ENCODE measurements at places on chromosomes 16 and 17.
A peak's percentile ranks its signal among the peaks of the same experiment; 100 is the strongest.

DNA sequence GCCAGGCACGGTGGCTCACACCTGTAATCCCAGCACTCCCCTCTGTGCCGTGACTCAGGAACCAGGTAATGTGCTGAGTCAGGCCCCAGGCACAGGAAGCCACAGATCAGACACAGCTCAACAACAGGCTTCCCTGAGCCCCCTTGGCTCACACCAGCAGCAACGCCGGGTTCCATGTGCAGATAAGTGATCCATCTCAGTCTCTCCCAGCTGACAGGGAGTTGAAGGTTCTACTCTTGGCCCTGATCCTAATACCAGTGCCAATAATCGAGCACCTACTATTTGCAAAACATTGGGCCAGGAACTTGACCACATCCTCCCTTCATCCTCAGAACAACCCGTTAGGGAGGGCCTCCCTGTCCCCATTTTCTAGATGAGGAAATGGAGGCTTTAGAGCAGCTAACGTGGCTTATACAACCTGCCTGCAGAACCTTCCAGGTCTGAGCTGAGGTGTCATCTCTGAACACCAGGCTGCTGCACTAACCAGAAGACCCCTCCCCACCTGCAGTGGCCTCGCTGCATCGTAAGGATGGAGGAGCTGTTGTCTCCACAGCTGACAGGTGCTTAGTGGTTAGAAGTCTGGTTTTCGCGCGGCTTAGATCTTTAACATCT is 64.8 kb upstream of the AMZ2 start:
- no peak for DNase-seq

DNA sequence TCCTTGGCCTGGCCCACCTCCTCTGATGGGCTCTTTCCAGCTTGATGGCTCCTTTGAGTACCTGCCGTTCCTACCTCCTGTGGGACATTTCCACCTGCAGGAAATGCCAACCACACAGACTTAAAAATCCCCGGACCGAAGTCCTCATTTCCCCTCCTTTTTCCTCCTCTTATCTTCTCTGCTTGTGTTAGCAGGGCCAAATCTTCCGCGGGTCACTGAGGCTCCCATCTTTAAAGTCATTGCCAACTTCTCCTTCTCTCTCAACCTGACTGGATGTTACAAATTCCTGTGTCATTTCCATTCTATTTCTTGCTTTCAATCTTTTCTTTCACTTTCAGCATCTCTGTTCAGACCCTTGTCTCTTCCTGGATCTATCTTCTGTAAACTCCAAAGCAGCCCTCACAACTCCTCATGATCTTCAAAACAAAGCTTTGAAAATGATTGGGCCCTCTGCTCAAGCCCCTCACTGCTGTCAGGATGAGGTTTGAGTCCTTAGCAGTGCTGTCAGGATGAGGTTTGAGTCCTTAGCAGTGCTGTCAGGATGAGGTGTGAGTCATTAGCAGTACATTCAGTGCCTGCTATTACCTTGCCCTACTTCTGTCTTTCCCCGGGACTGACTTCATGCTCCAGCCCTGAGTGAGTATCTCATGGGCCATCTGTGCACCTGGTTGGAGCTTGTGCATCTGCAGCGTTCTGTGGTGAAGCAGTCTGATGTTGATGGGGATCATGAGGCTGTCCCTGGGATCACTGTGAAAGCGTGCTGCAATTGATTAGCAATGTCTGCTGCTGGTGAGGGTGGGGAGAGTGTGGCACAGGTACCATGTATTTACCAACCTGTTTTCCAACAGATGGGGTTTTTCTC is 100.1 kb downstream of the IRF8 start:
- no peak for DNase-seq

DNA sequence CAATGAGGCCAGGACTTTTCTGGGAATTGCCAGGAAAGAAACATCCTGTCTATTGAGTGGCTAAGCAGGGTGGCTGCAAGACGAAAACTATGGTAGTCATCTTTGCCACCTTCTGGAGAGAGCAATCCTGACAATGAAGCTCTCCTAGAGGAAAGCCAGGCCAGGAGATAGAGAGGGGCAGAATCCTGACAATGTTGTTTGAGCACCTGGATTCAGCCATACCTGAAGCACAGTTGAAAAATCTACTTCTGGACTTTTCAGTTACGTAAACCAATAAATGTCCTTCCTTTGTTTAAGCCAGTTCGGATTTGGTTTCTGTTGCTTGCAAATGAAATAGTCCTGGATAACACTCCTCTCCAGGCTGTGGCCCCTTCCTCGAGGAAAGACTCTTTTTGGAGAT is 9.4 kb downstream of the P2RX1 start:
- no peak for DNase-seq

DNA sequence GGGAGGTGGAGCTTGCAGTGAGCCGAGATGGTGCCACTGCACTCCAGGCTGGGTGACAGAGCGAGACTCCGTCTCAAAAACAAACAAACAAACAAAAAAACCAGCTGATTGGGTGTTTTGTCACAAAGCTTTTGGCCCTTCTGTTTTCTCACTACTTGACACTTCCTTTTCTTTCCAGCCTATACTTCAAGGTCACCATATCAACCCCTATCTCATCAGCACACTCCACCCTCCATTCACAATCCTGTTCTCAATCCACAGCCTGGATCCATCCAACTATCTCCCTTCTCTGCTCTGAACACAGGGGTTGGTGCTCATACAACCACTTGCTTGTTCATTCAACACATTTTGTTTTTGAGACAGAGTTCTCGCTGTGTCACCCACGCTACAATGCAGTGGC is 6.6 kb upstream of the MED11 start:
- DNase-seq = no peak

- no peak for DNase-seq
These were observed 4.9 kb downstream of the CDK10 start for GRCh38 chr16:89691231-89691985.

- DNase-seq = no peak
These were observed 40.8 kb downstream of the NUP88 start for GRCh38 chr17:5378566-5379207.

DNA sequence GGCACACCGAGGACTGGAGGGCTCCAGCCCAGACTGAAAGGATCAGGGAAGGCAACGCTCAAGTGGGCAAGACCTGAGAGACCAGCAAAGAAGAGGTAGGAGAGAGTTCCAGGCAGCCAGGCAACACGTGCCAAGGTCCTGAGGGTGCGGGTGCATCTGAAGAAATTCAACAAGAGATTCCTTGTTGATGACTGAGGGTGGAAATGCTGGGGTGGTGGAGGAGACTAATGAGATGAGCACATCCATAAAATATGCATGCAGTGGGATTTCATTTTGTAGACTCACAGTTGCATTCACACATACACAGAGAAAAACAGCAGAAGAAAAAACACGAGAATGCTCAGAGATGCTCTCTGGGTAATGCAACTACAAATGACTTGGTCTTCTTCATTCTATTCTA is 154.8 kb upstream of the FOXF1 start:
- DNase-seq = peak; percentile 71

DNA sequence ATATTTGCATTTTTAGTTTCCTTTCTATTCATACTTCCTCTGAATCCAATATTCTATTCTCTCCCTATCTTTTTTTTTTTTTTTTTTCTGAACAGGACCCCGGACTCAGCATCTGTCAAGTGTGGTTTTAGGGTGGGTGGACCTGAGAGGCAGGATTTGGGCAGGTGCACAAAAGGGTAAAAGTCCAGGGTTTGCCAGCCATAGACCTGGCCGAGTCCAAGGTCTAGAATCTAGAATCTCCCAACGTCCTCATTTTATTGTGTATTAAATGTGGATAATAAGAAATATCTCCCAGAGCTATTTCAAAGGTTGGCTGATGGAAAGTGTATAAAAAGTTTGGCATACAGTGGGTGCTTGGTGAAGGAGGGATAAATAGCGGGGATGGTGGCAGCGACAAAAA is 273.3 kb upstream of the MAF start:
- DNase-seq = no peak

- no peak for DNase-seq
These were observed 10.7 kb downstream of the UTP4 start for GRCh38 chr16:69143116-69143515.

DNA sequence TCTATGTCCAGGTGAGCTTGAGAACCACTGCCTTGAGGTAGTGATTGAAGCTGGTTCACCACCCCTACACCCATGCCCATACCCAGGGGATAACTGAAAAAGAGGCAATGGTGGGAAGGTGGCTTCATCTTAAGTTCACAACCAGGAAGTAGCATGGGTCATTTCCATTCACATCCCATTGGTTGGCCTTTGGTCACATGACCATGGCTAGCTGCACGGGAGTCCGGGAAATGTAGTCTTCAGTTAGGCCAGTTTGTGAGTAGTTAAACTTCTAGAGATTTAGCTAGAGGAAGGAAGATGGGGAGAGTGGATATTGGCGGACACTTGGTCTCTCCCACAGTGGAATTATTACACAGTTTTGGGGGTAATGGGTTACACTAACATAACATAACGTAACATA is 92.9 kb downstream of the RGS9 start:
- DNase-seq = no peak

- no peak for DNase-seq
These were observed 36.6 kb downstream of the RAB11FIP4 start for GRCh38 chr17:31428111-31428510.

GRCh38 chr16:70770626-70771552 is 30.1 kb downstream of the VAC14 start:
- DNase-seq = peak; percentile 71

GRCh38 chr16:7938175-7938574 is 605.5 kb downstream of the RBFOX1 start:
- DNase-seq = no peak

GRCh38 chr16:66857437-66857836 is 13.2 kb downstream of the CA7 start:
- no peak for DNase-seq

DNA sequence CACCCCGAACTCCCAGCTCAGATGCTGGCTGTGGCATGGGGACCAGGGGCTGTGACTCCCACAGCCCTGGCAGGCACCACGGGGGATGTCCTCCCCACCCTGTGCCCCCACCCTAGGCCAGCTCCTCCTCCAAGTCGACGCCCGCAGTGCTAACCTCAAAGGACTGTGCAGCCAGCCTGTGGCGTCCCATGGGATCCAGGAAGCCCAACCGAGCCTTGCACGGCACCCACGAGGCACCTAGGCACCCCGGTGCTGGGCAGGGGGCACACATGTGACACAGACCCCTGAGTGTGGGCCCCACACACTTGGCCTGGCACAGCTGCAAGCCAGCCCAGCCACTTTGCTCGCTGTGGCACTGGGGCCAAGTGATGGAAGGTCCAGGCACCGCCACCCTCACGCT is 3.9 kb downstream of the GCGR start:
- DNase-seq = no peak
